Neural crest cell (in vitro differentiated cells): ENCODE measurements at places on chromosomes 7 and 10.

- no peak for DNase-seq
Measured at GRCh38 chr10:114323023-114323422, 81.3 kb downstream of the AFAP1L2 start.

DNA sequence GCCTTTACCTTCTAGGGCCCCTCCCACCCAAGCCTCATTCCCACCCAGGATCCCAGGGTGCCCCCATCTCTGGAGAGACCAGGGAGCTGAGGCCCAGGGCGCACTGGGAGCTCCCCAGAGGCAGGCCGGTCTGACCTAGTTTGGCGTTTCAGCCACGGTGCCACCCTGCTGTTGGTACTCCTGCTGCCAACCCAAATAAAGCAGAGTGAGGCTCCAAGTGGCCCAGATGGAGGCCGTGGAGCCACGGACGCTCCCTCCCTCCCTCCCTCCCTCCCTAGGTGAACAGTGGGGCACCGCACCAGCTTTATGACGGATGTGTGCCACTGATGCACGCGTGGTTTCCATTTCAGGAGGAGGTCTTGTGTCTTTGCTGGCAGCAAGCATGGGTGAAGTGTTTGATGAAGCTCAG is 1.8 kb downstream of the INPP5A start:
- no peak for DNase-seq

DNA sequence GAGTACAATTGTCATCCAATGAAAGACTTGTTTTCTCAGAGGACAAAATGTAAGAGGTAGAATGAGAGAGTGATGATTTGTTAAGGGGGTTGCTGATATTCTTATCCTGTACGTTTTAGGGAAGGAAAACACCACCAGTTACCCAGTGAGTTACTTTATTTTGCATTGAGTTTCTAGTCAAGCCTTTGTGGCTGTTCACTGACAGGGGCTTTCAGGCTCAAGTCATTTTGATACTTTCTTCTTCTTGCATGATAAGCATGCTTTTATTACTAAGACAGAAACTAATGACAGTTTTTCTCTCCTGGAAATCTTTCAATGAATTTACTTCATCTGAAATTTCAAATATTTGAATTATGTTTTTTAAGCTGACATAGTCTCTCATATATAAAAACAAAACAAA is 710.2 kb upstream of the POM121L12 start:
- no peak for DNase-seq

GRCh38 chr10:126479280-126479895 is 91.1 kb upstream of the ADAM12 start:
- DNase-seq: no peak

- DNase-seq: no peak
Measured at GRCh38 chr10:17138460-17139042, 8.9 kb upstream of the CUBN start.

- DNase-seq: no peak
Measured at GRCh38 chr7:40475681-40475982, 340.8 kb downstream of the SUGCT start.

- DNase-seq: no peak
Measured at GRCh38 chr7:93212881-93213280, 13.4 kb downstream of the HEPACAM2 start.
